Fibroblast of the aortic adventitia (primary cell): ENCODE measurements at places on chromosomes 6 and 20.

DNA sequence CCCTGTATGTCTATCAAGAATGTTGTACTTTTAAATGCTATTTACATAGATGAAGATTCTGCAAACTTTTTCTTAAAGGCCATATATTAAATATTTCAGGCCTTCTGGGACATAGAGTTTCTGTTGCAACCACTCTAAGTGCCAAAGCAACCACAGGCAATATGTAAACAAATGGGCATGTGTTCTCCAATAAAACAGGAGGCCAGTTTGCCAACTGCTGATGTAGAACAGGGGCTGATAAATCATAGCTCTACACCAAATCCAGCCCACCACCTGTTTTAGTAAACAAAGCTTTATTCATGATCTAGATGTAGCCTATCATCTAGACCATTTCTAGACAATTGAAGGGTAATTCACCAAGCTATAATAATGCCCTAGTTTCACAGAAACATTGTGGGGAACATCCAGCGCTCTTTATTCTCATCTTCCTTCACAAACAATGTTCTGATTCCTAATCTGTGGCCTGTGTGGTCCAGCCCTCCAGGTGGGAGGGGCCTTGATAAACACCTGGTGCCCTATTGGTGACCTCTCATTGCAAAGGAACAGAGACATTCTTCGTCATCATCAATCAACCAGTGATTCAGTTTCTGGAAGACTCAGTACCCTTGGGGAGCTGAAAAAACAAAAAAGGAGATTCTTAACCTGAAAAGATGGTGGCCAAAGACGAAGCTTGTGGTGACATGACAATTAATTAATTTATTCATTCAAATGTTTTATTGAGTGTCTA is 80.2 kb downstream of the PREP start:
- DNase-seq: no peak

- no peak for DNase-seq
Observed at GRCh38 chr6:118965371-118965770, 30.4 kb upstream of the MCM9 start.

GRCh38 chr6:170347091-170347490 is 40.5 kb downstream of the FAM120B start:
- no peak for DNase-seq

- DNase-seq: no peak
Observed at GRCh38 chr6:111211411-111212030, 124.2 kb downstream of the SLC16A10 start.

- no peak for DNase-seq
Observed at GRCh38 chr20:13681248-13682125, 42.8 kb upstream of the TASP1 start.

DNA sequence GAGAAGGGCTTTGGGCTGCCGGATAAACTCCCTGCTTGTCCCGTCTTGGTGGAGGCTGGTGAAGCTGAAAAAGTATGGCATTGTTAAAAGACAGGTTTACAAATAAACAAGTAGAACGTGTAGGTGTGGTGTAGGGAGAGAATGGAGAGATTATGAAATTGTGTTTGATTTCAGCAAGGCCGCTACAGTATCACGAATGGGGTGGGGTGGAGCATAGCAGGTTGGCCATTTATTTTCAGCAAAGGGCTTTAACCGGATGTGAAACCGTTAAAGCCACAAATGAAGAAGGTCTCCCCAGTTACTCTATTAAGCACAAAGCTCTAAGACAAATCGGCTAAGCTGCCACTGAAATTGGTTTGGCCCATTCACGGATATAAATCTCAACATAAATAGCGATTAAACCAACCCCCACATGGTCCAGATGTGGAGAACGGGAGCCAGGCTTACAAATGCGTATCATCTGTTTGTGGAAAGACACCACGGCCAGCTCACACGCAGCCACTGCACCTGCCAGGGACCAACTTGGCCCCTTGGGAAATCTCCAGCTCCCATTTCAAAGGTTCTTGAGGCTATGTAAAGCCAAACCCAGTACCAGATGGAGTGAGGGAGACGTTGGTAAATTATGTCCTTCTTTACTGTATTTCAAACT is 94.0 kb downstream of the ZMYND8 start:
- no peak for DNase-seq

- no peak for DNase-seq
Observed at GRCh38 chr6:166675736-166676135, 48.7 kb upstream of the RPS6KA2 start.
